ENCODE measurements at places on chromosomes 16 and 17. TPM values are rescaled to one million over a fixed set of nuclear protein-coding genes. Genes with fewer than 3 reads are reported as not detected.

Gene GAN
- 11.3 TPM for total RNA-seq

Gene SUMO2
- total RNA-seq, result 140 TPM

Gene ACSM2A
- total RNA-seq, result not detected

Gene HEATR9
- total RNA-seq, result not detected

Gene ASGR1
- total RNA-seq, result 0.37 TPM

Gene DNAI2
- total RNA-seq, result not detected

Gene ITGB3
- 15.6 TPM for total RNA-seq

Gene FAHD1
- 101 TPM for total RNA-seq

Gene LGALS9B
- total RNA-seq, result not detected

Gene ITGAL
- not detected for total RNA-seq

Gene ZNF319
- total RNA-seq, result 2.3 TPM

Gene KCNG4
- total RNA-seq, result not detected

Gene KRT40
- total RNA-seq, result not detected

Gene ZNF469
- 4.6 TPM for total RNA-seq

Gene SRL
- total RNA-seq, result 0.09 TPM

Gene PIPOX
- 2.6 TPM for total RNA-seq

Measured in smooth muscle cell of bladder (primary cell).